Activated naive CD4-positive, alpha-beta T cell treated with anti-CD3 and anti-CD28 coated beads, Interleukin-2, amount 50 U/mL, for 72 hours (primary cell): ENCODE measurements at places on chromosomes 2 and 18. TPM values are rescaled to one million over a fixed set of nuclear protein-coding genes. Genes with fewer than 3 reads are reported as not detected.

- DNase-seq = no peak
Measured at GRCh38 chr2:7907041-7907440, 774.8 kb upstream of the ID2 start.

The DNMT3A gene
- total RNA-seq = 89.6 TPM

- DNase-seq = no peak
Measured at GRCh38 chr2:138275881-138276280, 225.7 kb upstream of the SPOPL start.

DNA sequence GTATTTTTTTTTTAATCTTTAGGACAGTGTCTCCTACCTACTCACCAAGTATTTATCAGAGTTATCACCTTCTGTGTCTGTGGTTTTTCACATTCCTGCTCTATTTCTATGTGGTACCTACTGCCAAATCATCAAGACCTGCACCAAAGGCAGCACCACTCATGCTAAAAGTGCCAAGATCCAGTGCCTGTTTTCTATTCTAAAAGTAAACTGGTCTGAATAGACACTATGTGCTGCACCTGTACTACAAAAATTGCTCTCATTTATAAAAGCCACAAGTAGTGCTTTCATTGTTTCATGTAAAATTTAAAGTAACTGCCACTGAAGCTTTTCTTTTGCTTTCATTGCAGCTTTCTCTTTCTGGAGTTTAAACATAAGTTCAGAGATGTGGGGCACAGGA lies 103.9 kb upstream of the GULP1 start:
- DNase-seq = no peak

GRCh38 chr2:31944828-31945571 lies 65.8 kb downstream of the MEMO1 start:
- DNase-seq = no peak

DNA sequence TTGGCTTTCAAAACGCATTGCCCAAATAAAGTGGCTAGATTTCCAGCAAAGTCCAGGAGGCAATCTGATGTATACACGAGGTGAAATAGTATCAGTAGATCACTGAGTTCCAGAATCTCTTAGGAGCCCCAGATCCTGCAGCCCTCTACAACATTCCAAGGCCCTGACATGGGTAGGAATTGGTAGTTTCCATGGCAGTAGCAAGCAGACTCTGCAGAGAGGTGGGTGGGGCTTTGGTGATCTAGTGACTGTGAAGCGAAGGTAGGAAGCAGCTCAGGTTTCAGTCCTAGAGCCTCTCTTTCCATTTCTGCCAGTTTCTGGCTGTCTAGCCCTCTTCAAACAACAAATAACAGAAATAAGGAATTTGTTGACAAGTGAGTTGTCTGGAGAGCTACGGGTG lies 13.8 kb upstream of the SGPP2 start:
- no peak for DNase-seq

- no peak for DNase-seq
Measured at GRCh38 chr2:162795312-162795711, 43.3 kb downstream of the KCNH7 start.

DNA sequence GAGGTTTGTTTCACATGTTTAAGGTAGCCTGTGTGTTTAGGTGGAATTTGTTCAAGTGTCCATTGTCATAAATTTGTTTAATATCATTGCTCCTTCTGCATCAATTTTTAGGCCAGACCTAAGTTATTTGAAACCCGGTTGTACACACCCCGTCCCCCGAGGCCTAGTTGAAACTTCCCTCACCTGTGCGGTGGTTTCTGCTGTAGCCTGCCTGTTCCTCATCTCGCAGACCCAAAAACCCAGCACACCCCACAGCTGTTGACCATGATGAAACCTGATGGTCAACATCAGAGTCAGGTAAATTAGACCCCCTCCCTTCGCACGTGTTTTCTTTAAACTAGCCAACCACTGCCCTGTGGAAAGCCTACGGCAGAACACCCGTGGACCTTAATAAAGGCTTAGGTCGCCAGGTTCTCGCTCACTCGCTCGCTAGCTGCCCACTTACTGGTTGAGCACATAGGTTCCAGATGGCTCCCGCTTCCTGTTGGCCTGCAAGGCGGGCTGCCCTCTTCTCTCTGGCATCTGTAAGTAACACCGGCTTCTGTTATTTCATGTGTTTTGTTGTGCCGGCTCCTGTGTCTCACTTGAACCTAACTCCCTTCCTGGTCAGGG lies 64.4 kb downstream of the EML6 start:
- no peak for DNase-seq

- DNase-seq = no peak
Measured at GRCh38 chr2:45986509-45986908, 310.7 kb upstream of the EPAS1 start.

The GKN2 gene
- total RNA-seq = not detected

The QPCT gene
- 1.5 TPM for total RNA-seq

The CCDC195 gene
- total RNA-seq = not detected

- no peak for DNase-seq
Measured at GRCh38 chr18:69992776-69993175, 45.1 kb upstream of the CD226 start.

The TXNDC2 gene
- total RNA-seq = not detected
